ENCODE measurements at places on chromosomes 3 and 15.
A peak's percentile ranks its signal among the peaks of the same experiment; 100 is the strongest.

DNA sequence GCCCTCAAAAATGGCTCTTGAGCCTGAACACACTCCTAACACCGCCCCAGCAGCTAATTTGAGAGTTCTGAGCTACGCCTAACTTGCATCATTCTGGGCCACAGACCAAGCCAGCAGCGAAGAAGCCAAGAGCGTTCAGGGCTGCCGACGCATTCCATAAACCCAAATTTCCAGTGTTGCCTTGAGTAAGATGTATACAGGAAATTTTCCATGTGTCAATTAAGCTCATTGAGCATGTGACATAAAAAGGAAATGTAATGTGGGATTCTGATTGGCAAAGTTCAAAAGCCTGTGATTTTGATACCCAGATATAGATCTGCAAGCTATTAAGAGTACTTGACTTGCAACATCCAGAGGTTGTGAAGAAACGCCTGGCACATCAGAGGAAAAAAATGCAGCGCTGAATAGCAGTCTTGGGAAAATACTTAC is 148.6 kb upstream of the NR2F2 start:
- DNase-seq: no peak

GRCh38 chr15:64051407-64052259 is 5.3 kb upstream of the DAPK2 start:
- DNase-seq: no peak

GRCh38 chr15:83380682-83381081 is 66.5 kb upstream of the SH3GL3 start:
- no peak for DNase-seq

DNA sequence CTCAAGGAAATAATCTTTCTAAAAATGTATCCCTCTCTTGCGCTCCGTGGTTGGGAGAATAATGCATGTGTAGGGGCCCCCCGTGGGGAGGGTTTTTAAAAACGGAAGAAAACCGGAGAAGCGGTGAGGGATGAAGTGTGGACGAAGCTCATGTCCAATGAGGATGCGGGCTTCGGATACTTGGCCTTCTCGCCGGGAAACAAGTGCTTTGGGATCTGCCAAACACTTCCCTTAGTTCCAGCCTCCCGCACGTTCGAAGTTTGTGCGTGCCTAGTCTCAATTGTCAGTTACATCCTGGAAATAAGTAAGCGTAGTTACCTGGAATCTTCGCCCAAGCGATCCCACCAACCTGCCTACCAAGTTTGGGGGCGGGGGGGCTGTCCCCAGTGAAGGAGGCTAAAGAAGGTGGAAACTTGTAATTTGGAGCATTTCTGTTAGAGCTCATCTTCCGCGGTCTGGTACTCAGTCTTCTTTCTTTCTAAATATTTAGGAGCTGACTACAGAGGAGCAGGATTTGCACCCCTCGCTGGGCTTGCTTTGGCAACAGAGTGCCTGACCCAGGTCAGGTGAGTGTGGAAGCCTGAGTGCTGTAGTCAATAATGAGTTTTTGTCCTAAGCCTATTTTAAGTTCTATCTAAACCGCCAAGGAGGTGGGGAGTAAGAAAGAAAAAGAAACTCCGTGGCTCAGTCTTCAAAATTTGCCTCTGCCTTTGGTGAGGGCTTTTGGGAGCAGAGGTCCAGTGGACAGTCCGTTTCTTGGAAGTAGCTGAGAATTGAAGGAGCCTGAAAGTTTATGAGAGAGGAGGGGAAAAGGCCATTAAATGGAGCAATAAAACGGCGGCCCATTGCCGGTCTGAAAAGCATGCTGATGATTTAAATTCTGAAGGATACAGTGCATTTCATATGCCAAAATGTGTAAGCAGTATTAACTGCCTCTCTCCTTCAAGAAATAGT is 1.1 kb downstream of the ITPR1 start:
- DNase-seq: no peak

GRCh38 chr15:70492240-70493177 is 270.8 kb downstream of the UACA start:
- peak; percentile 81 for DNase-seq

DNA sequence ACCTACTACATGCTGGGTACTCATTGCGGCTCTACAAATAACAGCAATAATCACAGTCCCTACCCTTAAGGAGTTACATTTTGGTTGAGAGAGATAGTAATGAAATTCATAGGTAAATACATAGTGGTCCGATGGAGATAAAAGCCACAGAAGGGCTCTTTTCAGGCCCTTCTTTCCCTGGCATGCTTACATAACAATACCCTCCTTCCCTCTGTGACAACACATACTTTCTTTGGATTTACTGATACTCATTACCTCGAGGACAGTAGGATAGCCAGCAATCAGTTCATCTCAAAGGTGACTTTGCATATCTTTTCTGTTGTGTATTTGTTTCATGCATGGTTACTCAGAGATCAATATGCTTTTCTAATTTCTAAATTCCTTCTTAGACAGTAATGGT is 54.5 kb downstream of the HSPBAP1 start:
- no peak for DNase-seq

GRCh38 chr3:66494959-66495667 is 5.7 kb downstream of the LRIG1 start:
- DNase-seq: no peak

- peak; percentile 10 for DNase-seq
These were observed 1.2 kb downstream of the GP5 start for GRCh38 chr3:194397757-194398312.

DNA sequence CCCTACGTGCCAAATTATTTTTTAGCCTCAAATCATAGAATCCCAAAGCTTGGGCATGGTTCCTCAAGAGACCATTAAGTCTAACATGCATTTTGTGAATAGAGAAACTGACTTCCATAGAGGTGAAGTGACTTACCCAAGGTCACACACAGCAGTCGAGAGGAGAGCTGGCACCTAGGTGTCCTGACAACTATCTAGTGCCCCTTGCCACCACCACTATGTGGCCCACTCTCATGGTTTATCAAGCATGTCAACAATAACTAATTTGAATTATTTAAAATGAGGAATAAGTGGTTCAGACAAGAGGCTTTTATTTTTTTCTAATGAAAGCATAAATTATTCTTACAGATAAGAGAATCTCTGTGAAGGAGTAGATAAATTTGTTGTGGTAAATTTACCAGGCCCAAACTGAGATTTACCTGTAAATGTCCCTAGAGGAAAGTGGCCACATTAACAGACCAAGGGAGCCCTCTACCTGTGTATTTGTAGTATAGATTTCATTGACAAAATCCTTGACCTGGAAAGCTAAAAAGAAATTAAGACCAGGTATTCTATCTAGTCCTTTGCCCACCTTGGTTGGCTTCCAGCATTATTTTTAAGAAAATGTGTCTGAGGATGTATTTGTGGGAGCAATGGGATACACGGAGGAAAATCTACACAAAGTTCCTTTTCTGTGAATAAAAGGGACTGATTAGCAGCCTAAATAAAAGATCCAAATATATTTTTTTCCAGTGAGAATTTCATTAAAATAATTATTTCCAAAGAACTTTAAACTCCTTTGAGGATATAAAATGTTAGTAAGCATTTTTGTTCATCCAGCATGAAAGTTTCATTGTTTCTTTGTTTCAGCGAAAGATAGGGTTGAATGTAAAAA is 49.1 kb downstream of the IQCH start:
- DNase-seq: no peak

GRCh38 chr3:59970376-59970775 is 920.6 kb upstream of the CFAP20DC start:
- no peak for DNase-seq

DNA sequence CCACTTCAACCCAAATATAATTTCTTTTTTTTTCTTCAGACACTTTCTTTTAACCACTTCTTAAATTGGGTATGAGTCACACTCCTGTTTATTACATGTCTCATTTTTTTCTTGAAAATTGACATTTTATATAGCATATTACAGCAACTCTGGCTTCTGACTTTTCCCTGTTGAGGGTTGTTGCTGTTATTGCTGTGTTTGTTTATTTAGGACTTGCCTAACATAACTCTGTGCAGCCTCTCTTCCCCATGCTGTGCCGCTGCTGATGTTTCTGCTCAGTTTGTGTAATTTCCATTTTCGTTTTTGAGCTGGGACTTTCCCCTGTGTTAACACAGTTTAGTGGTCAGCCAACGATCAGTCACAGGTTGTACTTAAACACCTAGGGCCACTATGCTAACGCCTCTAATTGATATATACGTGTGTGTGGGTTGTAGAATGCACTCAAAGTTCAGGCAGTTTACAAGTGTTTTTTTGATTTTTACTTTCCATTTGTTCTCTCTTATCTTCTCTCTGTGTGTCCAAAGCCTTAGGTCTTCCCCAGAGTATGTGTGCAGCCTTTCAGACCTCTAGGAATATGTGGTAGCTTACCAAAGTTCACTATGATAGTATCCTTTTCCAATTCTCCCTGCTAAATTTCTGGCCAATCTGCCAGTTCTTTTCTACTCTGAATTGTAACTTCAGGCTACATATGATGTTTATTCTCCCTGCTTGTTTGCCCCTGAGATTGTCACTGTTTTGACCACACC is 337.2 kb downstream of the ZBTB20 start:
- peak; percentile 6 for DNase-seq

- DNase-seq: peak; percentile 34
These were observed 602 bp upstream of the BAHD1 start for GRCh38 chr15:40439960-40440742.

DNA sequence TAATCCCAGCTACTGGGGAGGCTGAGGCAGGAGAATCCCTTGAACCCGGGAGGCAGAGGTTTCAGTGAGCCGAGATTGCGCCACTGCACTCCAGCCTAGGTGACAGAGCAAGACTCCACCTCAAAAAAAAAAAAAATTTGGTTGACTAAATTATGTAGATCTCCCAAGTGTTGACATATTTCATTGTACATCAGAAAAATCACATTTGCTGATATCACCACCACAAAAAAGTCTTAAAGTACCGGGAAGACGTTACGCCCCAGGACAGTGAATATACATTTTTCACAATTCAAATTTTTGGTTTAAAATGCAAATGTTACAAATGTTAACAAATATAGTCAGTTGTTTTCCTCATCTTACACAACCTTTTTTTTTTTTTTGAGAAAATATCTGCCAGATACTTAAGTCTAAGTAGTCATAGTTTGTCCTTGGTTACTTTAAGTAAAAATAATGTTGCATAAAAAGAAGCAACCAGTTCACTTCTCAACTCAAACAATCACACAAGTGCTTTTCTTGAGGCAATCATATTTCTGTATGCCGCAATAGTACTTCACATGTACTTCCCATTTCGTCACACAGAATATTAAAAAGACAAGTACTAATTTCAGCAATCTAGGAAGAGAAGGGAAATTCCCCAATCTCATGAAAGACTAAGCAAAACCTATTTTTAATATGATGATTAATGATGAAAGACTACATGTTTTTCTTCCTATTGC is 41.0 kb upstream of the TCF12 start:
- DNase-seq: no peak

DNA sequence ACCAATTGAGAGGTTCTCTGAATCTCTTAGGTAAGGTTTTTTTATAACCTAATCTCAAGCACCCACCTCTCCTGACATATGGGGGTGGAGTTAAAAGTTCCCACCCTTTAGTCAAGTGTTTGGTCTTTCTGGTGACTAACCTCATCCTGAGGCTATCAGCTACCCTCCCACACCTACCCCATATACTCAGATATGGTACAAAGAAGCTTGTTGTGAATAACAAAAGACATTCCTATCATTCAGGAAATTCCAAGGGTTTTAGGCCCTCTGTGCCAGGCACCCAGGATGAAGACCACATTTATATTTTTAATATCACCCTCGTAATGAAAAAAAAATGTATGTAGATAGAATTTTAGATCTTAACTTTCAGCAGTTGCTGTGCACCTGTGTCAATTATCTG is 9.0 kb downstream of the CHMP2B start:
- no peak for DNase-seq

GRCh38 chr3:38164643-38164951 is 740 bp upstream of the OXSR1 start:
- DNase-seq: no peak

- no peak for DNase-seq
These were observed 263.6 kb upstream of the GADL1 start for GRCh38 chr3:31157893-31158620.

DNA sequence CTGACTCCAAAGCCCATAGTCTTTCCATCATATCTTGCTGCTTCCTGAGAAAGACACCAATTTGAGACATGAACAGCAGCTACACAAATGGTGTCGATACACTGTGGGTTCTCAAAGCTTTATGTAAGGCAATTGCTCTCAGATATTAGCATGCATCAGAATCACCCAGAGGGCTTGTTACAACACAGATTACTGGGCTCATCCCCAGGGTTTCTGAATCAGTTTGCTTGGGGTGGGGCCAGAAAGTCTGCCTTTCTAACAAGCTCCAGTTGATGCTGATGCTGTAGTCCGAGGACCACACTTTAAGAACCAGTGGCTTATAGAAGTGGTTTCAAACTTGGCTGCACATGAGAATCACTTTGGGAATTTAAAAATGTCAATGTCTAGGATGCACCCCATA is 86.5 kb downstream of the SEMA6D start:
- DNase-seq: no peak

GRCh38 chr15:69722924-69723323 is 270.3 kb downstream of the RPLP1 start:
- DNase-seq: no peak

GRCh38 chr15:92502336-92502735 is 108.7 kb downstream of the ST8SIA2 start:
- DNase-seq: no peak

DNA sequence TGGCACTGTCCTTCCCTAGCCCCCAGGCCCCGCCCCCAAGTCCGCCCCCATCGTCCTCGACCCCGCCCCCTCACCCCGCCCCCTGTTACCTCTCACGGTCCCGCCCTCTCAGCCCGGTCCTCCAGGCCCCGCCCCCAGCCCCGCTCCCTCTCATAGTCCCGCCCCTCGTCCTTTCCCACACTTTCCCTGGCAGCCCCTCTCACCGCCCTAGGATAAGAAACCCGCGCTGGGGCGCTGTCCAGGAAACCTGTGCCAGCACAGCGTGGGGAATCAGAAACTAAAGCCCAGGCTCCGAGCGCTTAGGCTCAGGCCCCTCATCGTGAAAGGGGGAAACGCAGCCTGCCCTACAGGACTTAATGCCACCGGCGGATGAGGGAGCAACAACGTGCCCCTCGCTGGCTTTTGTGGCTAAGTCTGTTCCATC is 20.9 kb downstream of the TRPM1 start:
- DNase-seq: no peak

- DNase-seq: no peak
These were observed 499.9 kb downstream of the TBL1XR1 start for GRCh38 chr3:176697284-176697889.

GRCh38 chr3:105415951-105416350 is 49.2 kb downstream of the ALCAM start:
- no peak for DNase-seq

GRCh38 chr3:175422744-175423143 is 563.6 kb downstream of the NAALADL2 start:
- DNase-seq: no peak

DNA sequence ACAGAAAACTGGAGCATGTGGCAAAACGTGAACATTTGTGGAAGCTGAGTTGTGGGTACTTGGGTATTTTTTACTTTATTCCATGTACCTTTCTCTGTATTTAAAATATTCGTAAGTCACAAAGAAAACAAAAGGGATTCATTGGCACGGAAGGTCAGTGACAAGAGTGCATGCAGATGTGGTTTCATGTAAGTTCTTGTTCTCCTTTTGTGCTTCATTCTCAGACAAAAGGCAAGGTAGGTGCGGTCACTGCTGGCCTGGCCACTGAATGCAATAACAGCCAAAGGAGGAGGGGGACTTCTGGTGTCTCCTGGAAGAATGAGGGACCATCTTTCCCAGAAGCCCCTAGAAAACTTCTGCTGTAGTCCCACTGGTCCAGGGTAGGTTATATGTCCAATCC is 200.0 kb upstream of the TOPAZ1 start:
- DNase-seq: no peak

Measured in stimulated activated CD8-positive, alpha-beta memory T cell treated with anti-CD3 and anti-CD28 coated beads, Interleukin-7, amount 100 ng/mL, for 4 hours (primary cell).